NCI-H1694 (cell line): ENCODE measurements at places on chromosomes 12 and 14.

DNA sequence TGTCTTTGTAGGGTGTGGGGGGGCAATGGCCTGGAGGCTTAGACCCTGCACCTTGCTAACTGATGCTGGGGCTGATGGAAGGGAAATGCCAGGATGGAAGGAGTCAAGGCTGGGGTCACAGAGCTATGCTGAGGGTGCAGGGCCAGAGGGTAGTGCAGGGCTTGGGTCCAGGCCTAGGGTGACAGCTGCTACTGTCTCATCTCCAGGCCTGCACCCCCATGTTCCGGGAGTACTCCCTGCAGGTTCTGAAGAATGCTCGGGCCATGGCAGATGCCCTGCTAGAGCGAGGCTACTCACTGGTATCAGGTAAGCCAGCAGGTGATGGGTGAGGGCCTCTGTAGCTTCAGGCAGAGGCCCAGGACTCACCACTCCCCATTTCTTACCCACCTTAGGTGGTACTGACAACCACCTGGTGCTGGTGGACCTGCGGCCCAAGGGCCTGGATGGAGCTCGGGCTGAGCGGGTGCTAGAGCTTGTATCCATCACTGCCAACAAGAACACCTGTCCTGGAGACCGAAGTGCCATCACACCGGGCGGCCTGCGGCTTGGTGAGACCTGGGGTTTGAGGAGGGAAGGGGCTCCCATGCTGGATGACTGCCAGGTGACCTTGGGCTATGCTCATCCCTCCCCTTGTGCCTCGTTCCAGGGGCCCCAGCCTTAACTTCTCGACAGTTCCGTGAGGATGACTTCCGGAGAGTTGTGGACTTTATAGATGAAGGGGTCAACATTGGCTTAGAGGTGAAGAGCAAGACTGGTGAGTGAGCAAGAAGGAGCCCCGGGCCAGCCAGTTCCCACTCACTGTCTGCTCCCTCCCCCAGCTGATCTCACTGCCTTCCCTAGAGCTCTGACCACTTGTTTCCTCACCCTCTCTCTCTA lies 4.1 kb downstream of the SHMT2 start:
- DNase-seq = no peak

DNA sequence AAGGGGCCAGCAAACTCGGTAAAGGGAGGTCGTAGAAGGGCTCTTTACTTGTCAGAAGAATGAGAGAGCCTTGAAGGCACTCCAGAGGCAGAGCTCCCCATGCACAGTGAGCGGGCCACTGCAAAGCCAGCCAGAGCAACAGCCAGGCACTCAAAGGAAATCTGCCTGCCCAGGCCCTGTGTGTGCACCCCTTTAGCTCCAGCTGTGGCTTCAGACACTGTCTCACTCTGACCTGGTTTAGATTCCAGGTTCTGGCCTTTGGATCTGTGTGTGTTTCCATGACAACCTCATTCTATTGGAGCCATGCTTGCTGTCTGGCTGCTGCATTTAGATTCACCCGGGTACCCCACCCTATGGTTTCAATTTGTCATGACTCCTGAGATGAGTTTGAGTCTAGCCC lies 170.3 kb downstream of the CAPZA3 start:
- no peak for DNase-seq

DNA sequence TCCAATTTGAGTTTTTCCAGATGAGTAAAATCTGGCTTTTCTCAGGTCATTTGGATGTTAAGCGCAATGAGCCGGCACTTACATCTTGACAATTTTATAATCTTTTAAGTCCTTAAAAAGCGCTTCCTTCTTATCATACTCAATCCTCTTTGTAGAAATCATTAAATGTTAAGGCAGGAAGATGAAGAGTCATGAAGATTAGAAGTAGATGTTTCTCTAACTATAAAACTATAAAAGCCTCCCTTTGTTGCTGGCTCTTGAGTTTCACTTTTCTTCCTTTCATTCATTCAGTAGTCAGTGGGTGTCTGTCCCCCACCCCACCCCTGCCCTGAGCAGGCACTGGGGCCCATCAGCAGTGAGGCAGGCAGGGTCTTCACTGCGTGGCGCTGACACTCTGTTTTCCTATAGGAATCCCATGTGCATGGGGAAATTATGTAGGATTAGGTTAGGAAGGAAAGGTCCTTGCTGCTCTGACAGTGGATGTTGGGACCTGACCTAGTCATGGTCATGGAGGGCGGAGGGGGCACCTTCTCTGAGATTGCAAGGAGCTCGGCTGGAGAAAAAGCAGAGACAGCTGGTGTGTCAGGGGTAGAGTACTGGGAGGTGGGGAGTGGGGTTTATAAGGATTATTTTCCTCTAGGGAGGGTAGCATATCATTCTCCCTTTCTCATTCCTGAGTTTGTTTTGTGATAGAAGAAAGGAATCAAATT lies 65.8 kb downstream of the CCDC92 start:
- DNase-seq = no peak

- no peak for DNase-seq
These were observed 25.2 kb downstream of the DDX51 start for GRCh38 chr12:132118876-132119275.

GRCh38 chr14:54794159-54794558 lies 108.5 kb downstream of the GCH1 start:
- DNase-seq = no peak

DNA sequence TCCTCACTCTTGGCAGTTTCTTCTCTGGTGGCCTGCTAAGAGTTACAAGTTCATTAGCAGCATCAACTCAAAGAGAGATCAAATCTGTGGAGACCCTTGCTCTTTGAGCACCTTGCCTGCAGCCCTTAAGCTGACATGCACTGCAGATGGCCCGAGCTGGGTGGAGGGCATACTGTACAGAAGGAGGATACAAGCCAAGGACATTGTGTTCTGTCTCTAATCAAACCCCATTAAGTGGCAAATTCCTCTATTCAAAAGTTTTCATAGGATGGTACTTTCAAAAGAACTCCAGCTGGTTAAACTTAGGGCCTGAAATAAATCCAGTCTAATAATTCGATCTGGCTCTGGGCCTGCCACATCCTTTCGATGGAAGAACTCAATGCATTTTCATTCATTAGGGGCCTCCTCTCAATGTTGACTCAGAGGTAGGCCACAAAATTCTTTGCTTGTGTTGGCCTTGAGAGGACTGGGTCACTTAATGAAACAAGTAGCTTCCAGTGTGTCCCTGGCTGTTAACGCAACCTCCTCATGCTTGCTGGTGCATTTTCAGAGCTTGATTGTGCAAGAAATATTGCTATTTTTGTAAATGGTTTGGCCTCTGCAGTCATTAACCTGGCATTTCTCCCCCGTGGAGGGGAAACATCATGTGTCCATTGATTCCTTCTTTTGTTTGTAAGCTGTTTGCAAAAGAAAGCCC lies 318.2 kb downstream of the NUAK1 start:
- no peak for DNase-seq

- DNase-seq = no peak
These were observed 51.4 kb upstream of the SLC6A15 start for GRCh38 chr12:84964048-84964447.

DNA sequence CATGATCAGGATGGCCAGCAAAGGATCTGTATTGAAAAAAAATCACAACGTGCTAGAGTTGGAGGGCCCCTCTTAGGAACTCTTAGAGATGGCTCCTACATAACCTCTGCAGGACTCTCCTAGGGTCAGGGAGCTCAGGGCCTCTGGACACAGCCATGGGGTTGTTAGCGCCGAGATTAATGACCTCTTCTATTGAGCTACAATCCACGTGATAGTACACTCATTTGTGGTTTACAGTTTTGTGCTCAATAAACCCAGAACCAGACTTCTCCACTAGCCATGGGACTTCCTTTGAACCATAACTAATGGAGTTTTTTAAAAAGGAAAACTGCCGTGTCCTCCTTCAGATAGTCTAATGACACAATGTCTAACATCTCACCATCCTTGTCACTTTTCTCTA lies 29.6 kb upstream of the HDAC7 start:
- no peak for DNase-seq

- DNase-seq = peak; percentile 26
These were observed 3.4 kb downstream of the MMP17 start for GRCh38 chr12:131831635-131832041.

GRCh38 chr12:124869059-124869665 lies 5.5 kb upstream of the SCARB1 start:
- no peak for DNase-seq

DNA sequence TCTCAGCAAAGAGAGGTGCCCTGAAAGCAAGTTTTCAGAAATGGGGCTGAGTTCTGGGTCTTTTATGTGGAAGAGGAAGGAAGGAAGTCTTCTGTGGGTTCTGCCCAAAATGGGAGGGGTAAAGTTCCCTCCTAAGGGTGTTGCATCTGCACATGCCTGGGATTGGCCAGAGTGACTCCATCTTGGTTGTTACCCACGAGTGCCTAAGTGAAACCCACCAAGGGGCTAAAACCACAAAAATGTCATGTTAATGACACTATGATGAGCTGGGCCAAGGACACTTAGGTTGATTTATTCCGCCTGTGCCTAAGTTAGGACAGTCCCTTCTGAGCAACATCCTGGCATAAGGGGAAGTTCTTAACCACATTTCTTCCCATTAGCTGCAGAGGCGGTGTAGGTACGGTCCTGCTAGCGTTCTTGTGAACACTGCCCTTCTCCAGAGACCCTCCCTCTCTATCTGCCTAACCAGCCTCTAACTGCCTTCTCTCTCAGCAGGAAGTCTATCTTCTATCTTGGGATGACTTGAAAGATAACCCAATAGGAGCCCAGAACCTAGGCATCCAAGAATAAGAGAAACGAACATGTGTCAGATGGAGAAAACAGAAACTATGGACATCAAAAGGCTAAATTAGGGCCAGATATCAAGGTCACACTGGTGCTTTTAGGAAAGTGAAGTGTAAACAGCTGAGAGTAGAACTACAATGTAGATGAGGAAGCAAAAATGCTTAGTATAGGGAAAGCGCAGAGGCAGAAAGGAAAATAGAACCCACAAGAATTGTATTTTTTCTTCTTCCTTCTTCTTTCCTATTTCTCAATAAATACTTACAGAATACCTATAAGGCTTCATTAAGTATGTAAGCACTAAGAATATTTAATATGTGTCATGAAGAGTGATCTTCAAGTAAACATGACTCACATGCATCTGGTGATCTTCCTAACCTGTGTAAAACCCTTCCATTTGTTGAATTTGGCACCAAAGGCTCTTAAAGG lies 104.2 kb upstream of the AMN1 start:
- DNase-seq = no peak

DNA sequence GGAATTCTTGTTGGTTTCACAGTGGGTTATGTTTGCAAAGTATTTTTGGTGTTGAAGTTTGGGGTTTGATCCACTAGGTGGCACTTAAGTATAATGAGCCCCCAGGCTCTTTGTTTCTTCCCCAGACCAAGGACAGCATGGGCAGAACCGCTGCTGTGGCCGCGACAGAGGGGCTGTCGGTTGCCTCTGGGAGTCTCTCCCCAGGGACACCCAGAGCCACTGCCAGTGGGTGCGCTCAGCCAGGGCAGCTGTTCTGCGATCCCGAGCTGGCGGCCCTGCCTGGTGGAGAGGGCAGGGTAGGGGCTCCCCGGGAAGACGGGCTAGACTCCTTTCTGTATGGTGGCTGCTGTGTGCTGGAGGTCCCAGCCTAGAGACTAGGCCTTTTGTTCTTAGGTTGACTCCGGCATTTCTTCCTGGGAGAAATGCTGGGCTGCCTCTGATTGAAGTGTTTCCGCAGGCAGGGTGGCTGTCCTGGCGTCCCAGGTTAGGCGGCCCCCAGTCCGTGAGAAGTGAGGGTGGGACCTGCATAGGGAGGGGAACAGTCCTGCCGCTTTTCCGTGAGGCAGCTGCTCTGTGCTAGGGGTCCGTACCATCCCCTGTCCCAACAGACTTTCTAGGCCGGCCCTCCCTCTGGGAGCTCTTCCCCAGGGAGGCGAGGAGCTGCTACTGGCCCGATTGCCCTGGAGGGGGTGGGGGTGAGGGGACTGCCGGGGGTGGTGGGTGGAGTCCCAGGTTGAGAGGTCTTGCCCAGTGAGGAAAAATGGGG lies 253.1 kb upstream of the PELI2 start:
- no peak for DNase-seq

DNA sequence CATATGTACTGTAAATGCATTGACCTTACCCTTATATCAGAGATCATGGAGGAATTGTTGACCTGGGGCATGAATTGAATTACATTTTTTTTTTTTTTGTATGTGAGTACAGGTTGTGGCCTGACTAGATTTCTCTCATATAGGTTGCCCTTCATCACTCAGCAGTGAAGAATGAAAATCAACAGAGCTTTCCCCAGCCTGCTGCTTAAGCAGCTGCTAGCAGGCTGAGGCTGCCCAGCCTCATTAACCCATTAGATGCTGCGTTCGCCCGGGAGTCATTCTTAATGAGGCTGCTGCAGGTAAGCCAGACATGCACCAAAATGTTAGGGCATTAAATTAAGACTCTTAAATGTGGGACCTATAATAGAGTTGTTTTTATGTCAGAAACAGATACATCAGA lies 236.0 kb downstream of the ETNK1 start:
- peak; percentile 70 for DNase-seq

DNA sequence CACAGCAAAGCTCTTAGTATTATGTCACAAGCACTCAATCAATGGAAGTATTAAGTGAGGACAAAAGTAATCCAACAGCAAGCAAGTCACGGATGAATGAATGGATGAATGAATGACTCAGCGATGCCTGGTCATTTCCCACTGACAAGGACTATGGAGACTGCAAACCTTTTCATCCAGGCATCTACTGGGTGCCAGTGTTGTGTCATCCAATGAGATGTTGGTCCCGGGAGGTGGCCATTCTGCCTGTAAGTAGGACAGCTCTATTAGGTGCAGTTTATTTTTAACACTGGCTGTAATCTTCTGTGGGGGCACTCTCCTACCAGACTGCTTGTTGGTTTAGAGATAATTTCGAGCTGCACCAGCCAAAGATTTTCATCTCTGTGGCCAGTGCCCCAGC lies 39.4 kb downstream of the STAB2 start:
- DNase-seq = peak; percentile 69

- DNase-seq = peak; percentile 62
These were observed 69.4 kb upstream of the PRIMA1 start for GRCh38 chr14:93857500-93858283.

DNA sequence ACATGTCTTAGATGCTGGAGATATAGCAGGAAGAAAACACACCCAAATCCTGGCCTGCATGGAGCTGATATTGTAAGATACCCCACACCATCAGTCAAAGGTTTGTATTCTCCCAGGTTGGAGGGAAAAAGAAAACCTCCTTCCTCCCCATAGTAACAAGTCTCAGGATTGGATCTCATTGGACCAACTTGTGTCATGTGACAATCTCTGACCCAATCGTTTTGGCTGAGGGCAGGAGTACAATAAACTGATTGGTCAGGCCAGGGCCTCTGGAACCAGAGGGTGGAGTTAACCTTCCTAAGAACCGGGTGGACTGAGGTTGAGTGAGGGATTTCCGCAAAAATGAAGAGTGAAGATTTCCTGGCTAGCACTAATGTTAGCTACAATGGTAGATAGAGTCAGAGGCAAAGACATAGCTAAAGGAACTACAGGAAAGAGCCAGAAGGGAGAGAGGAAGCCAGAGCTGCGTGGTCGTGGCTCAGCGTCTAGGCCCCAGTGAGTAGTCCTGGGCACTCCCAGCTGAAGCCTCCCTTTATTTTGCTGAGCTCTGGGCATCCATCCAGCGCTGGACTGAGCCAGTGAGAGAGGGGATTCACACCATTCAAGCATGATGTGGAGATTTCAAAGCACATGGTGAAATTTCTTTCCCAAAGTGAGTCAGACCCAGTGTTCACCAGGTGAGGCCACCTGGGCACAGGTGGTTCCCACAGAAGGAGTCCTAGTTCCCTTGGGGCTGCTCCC lies 219.9 kb downstream of the AACS start:
- no peak for DNase-seq

GRCh38 chr14:103456167-103456835 lies 66.3 kb downstream of the CKB start:
- no peak for DNase-seq

- no peak for DNase-seq
These were observed 73.2 kb upstream of the VRK1 start for GRCh38 chr14:96723946-96724345.
